Stimulated activated CD4-positive, alpha-beta T cell treated with anti-CD3 and anti-CD28 coated beads, Interleukin-1b, Interleukin-23, amount 100 ng/mL, for 24 hours (primary cell): ENCODE measurements at places on chromosomes 2 and 18.

GRCh38 chr2:97728091-97728731 is 14.8 kb downstream of the ZAP70 start:
- no peak for DNase-seq

- DNase-seq, result no peak
Measured at GRCh38 chr2:24049485-24050021, at the start of gene FKBP1B. FKBP1B (plus strand) TSS chr2:24049741; CDS start chr2:24049850, 109 bp downstream.

- no peak for DNase-seq
Measured at GRCh38 chr2:1738163-1738562, 6.2 kb downstream of the PXDN start.

DNA sequence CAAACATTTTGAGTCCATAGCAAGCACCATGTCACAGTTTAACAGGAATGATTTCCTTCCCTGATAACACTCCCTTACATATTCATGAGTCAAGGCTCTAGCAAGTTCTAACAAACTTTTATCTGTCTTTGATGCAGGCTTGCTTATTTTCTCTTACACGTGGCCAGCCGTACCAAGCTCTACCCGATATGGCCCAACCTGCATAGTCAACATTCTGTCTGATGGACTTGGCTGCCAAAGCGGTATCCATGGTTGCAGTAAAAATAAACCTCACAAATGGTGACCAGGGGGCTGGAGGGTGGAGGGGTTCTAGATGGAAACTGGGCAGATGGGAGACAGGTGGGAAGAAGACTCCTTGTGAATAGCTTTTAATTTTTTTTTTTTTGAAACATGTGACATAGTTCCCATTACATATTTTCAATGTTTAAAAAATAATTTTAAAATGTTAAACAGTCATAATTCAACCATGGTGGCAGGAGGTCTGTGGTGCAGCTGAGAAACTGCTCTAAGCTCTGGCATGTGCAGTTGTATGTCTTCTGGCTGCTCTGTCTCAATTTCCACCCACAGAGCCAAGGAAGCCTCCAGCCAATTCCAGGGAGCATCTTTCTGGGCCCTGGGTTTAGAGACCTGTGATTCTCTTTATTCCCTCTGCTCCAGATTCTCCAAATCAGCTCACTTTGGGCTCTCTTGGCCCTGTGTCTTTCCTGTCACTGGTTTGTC is 20.7 kb upstream of the CXCR1 start:
- DNase-seq, result no peak

DNA sequence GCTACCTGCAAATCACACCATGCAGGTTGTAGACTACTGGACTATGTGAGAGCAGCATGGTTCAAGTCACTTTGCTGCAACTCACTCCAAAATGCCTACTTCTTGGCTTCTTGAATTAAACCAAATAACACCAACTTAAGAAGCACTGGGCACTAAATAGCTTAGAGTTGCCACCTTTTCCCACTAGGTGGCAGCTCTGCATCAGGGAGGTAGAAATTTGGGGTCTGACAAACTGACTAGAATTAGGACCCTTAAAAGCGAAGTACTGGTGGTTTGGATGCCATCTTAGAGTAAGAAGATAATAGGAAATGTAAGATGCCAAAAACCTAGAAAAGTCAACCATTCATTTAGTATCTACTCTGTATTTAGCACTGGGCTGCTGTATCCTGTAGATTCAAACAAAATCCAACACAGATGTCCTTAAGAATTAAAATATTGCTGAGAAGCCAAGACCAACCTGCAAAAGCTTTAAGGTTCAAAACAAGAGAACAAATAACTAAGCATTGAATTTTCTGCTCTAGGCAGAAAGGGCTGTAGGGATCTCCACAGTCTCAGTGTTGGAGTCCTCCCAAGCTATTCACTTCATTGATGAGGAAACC is 65.5 kb downstream of the CCBE1 start:
- DNase-seq, result no peak

DNA sequence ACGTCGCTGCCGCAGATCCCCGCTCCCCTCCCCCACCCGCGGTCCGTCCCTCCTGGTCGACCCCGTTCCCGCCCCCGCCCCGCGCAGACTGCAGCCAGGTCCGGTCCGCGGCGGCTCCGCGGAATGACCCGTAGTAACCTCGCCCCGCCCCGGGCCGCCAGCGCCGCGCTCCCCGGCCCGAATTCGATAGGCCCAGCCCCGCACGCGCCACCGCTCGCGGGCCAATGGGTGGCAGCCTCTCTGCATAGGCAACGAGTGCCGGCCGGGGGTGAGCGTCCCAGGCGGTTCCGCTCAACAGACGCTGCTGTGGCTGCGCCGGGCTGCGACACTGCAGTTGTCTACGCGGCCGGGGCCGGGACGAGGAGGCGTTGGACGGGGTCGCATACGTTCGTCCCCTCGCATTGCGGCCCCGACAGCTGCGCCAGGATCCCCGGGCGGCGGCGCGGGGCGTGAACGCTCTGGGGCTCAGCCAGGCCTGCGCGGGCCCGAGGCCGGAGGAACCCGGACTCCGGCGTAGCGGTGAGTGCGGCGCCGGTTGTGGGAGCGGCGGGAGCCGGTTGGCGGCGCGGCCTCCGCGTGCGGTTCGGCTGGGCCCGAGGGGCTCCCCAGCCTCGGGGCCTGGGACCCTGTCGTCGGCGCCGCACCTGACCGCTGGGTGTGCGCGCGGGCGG is at the start of gene ACSL3:
TSS of gene ACSL3 (plus strand) at position 297 of the 671 bp plus-strand sequence. CDS start 47,737 bp downstream, outside the sequence.
- peak; percentile 82 for DNase-seq

DNA sequence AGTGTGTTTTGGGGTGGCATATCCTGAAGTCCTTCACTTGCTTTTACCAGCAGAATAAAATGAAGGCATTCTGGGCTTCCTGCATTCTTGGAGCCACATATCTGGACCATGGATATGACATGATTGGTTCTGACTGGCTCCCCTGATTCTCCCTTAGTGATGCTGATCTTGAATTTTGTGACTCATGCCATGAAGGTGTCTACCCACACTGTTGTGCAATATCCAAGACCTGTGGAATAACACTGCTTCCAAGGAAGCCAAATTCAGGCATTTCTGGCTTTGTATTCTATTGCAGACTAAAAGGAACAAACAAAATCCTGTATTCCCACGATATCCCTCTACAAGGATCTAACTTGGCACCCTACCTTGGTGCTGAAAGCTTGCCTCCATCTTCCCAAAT is 125.8 kb downstream of the LYPD6B start:
- DNase-seq, result no peak

GRCh38 chr18:67515942-67516538 is 480 bp downstream of the DSEL start:
- peak; percentile 43 for DNase-seq

DNA sequence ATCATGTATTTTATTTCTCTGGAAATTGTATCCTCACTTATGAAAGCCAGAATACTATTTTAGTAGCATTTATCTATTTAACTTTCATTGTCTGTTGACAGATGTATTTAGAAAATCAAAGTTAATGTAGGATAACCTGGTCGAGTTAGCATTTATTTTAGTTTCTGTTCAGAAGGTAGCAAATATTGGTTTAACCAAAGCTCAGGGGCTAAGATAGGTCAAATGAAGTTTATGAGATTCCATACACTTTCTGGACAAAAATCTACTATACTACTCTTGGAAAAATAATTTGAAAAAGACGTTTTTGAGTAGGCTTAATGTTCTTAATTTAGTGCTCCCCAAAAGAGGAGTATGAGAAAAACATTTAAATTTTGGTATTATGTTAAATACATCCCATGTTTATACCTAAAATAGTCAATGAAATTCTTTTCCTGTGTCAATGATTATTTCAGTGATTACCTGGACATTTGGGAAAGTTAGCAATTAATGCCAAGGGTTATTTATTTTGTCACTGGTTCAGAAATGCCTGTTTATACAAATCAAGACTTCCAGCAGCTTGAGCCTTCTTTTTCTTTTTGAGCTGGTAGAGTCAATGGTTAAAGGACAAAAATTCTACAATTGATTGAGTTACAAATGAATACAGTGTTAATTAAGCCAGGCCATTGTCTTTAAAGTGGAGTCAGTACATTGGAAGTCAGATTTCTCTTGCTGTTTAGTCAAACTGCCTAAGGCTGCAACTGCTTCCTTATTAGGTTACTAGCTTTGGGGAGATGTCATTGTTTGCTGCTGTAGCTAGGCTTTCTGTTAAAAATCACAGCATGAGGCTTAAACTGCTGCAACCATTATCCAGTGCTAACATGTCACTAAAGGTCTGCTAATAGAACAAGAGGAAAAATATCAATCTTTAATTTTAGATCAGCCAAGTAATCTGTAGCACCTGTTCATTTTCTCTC is 182.3 kb downstream of the CAMKMT start:
- DNase-seq, result no peak

- DNase-seq, result no peak
Measured at GRCh38 chr2:4964001-4964540, 728.1 kb upstream of the SOX11 start.

- DNase-seq, result no peak
Measured at GRCh38 chr2:73130790-73131189, 18.0 kb upstream of the RAB11FIP5 start.

- no peak for DNase-seq
Measured at GRCh38 chr2:232731470-232731869, 34.3 kb downstream of the GIGYF2 start.

GRCh38 chr2:160551259-160551658 is 57.7 kb upstream of the RBMS1 start:
- no peak for DNase-seq

DNA sequence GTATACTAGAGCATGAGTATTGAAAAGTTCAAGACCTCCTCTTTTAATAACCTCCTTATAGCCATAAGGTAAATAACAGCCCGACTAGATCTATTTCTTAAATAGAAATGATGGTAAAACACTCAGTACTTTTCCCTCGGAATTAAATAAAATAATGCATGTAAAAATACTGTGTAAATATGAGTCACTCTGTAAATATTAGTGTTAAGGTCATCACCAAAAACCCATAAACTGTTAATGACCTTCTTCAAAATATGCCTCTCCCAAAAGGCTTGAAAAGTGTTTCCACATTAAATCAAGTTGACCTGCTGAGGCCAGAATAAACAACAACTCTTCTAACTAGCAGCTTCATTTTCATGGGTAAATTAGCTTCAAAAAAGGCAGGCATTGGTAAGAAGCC is 25.3 kb upstream of the BZW1 start:
- DNase-seq, result no peak

GRCh38 chr2:39099870-39100728 is 20.8 kb downstream of the SOS1 start:
- peak; percentile 7 for DNase-seq

DNA sequence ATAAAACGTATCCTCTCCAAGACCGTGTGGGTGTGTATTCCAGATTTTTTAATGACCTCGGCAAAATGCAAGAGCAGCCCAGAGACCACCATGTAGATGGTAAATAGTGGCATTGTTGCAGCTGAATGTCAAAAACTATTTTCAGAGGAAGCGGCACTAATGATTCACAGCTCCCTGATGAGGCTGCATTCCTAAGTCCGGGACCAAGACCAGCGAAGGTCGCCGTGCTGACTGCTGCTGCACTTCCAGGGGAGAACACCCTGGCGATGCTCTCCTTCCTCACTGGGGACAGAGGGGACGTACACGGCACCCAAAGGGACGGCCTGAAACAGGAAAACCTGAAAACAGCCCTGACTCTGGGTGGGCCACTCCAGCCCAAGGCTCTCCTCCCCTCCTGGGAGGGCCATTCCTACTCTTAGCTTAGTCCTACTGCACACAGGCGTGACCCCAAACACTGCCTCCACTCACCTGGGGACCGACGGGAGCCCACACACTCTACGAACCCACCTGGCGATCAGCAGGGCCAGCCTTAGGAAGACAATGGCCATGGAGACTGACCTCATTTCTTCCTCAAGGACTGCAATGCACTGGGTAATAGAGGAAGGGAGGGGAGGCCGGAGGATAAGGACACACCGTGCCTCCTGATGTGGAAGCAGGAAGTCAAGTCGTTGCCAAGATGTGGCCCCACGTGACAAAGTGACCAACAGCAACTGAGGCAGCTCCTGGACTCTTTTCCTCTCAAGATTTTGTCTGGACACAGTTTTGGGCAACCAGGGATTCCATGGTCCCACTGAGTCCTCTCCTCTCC is 82.8 kb downstream of the ZNF516 start:
- no peak for DNase-seq

GRCh38 chr2:179862898-179863458 is 1.6 kb upstream of the ZNF385B start:
- no peak for DNase-seq

GRCh38 chr2:70670626-70671025 is 97.4 kb downstream of the ADD2 start:
- no peak for DNase-seq

DNA sequence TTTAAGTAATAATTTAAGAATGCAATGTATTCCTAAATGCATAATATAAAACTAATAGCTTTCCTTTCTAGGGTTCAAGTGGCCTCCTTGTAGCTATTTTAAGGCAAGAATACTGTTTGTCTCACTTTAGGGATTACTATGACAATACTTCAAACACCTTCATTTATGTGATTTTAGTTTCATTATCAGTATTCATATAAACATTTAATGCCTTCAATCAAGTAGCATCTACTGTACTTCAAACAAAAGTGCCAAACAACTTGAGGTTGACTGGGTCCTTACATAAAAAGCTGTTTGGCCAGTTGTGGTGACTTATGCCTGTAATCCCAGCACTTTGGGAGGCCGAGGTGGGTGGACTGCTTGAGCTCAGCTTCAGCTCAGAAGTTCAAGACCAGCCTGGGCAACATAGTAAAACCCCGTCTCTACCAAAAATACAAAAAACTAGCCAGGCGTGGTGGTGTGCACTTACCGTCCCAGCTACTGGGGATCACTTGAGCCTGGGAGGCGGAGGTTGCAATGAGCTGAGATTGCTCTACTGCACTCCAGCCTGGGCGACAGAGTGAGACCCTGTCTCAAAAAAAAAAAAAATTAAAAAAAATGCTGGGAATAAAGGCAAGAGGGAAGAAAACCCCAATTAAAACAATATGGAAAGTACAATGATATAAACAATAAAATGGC is 9.3 kb downstream of the MEX3C start:
- no peak for DNase-seq

- no peak for DNase-seq
Measured at GRCh38 chr2:72211777-72212485, 64.3 kb upstream of the CYP26B1 start.

DNA sequence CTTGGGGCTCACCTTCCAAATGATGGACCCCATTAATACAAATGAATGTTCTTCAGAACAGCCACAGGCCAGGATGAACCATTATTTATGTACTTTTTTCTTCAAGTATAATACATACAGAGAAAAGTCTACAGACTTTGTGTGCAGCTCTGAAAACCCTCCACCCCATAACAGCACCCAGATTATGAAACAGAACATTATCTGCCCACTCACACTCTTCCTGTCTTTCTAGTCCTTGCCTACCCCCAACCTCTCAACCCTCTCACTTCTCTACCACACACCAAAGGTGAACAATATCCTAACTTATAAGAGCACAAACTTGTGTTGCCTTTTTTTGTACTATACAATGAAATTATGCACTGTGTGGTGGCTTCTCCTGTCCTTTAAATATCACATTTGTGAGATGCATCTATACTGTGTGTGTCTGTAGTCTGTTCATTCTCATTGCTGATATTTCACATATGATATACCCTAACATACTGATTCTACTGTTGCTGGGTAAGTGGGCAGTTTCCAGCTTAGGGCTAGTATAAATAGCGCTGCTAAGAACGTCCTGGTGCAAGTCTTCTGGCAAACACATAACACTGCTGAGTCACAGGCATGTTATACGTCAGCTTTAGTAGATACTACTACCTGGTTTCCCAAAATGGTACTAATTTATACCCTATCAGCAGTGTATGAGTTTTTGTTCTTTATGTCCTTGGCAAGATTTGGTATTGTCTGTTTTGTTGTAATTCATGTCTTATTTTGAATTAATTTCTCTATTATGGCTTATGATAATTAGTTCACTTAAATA is 1.0 kb upstream of the NPHP1 start:
- no peak for DNase-seq
